ENCODE measurements at places on chromosomes 5 and 9.

GRCh38 chr5:86894056-86894455 lies 276.3 kb downstream of the COX7C start:
- no peak for DNase-seq

GRCh38 chr5:169655353-169655752 lies 18.3 kb downstream of the DOCK2 start:
- DNase-seq: no peak

DNA sequence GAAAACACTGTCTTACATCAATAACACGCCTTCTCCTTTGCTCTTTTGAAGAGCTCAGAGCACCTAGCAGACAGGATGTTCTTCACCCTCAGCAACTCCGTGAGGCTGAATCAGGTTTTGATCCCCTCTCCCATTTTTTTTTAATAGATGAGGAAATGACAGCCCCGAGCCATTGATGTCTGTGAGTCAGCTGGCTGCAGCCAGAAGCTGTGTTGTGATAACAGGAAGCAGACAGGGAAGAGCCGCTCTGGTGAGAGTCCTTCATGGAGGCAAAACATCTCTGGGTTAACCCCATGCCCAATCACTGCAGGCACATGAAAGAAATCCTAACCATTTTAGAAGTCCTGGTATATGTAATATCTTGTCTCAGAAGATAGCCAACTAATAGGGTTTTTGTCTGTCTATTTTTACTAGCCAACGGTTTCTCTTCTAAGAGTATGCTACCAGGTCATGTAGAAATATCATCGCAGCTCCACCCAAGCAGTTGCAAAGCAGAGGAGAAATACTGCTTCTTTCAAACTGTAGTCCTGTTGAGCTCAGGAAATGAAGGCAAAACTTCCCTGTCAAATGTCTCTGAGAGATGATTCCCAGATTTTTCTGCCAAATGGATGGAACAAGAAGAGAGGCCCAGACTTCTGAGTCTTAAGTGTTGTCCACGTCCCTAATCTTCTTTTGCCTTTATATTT lies 568.9 kb downstream of the CCDC171 start:
- DNase-seq: no peak

GRCh38 chr9:86054695-86055094 lies 44.7 kb downstream of the GOLM1 start:
- no peak for DNase-seq

Data from stimulated activated CD8-positive, alpha-beta memory T cell treated with anti-CD3 and anti-CD28 coated beads, Interleukin-7, amount 100 ng/mL, for 48 hours (primary cell).